ENCODE measurements at places on chromosomes 6 and 20.

DNA sequence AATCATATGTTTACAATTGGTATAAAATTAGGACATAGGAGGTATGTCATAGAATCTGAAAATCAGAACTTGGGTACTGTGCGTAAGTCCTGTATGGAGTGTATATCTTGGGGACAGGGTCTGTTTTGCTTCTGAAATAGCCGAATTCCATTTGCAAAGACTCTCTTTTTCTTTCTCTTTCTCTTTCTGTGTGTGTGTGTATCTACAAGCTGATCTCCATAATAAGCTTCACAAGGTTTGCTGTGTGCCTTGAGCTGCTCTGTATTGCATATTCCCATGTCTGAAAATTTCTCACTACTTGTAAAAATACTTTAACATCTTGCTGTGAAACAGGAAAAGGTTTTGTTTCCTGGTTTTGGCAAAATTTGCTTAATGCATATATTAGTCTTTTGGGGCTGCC is 29.5 kb downstream of the STX11 start:
- no peak for DNase-seq

- peak; percentile 54 for DNase-seq
Observed at GRCh38 chr20:41734506-41734945, 116.3 kb upstream of the CHD6 start.

DNA sequence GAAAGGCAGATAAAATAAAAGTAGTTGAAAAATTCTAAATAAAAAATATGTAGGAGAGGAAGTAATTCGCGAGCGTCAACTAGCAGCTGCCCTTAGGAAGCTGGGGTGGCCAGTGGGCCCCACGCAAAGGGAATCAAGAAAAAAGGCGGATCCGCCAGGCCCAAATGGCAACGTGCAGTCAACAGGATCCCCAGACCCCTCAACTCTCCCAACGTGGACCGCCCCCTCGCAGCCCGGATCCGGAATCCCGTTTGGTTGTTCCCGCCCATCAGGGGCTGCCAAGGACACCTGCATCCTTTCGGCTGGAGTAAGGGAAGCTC is 296 bp downstream of the DZANK1 start:
- DNase-seq: no peak

- no peak for DNase-seq
Observed at GRCh38 chr20:1815502-1816085, 79.6 kb upstream of the SIRPA start.

- no peak for DNase-seq
Observed at GRCh38 chr6:142452993-142453392, 151.2 kb downstream of the ADGRG6 start.

- DNase-seq: no peak
Observed at GRCh38 chr6:166582258-166582657, 4.2 kb downstream of the RAMACL start.

- DNase-seq: peak; percentile 70
Observed at GRCh38 chr6:135880066-135880972, 28.8 kb downstream of the PDE7B start.

DNA sequence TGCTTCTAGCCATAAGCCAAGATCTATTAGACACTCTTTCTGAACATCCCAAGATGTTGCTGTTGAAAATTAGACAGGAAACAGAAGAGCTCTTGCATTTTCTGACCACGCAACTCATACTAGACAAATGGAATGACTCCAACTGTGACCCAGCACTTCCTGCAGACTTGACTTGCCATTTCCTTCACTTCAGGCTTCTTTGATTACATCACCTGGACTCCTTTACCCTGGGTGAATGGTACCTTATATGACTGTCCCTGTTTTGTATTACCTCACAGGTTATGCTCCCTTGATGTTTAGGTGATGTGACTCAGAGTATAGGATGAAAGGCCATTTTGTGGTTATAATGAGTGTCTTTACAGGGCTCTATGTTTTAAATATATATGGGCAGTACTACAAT is 236.1 kb downstream of the BMP2 start:
- DNase-seq: peak; percentile 2

GRCh38 chr6:82217018-82217586 is 30.4 kb downstream of the IBTK start:
- no peak for DNase-seq

DNA sequence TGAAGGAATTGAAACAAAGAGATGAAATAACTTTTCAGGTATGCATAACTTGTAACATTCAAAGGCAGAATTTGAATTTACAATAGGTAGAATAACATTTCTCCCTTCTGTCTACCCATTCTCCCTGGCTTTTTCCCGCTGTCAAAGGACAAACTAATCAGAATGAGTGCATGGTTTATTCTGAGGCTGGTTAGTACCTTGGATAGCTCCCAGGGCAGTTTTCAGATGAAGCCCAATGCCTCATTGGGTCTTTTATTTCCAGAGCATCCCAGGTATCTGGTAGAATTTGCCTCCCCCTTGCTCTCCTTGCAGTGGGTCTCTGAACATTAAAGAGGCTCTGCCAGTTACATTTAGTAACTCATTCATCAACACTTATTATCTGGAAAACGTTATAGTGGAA is 665.5 kb downstream of the BCKDHB start:
- no peak for DNase-seq

DNA sequence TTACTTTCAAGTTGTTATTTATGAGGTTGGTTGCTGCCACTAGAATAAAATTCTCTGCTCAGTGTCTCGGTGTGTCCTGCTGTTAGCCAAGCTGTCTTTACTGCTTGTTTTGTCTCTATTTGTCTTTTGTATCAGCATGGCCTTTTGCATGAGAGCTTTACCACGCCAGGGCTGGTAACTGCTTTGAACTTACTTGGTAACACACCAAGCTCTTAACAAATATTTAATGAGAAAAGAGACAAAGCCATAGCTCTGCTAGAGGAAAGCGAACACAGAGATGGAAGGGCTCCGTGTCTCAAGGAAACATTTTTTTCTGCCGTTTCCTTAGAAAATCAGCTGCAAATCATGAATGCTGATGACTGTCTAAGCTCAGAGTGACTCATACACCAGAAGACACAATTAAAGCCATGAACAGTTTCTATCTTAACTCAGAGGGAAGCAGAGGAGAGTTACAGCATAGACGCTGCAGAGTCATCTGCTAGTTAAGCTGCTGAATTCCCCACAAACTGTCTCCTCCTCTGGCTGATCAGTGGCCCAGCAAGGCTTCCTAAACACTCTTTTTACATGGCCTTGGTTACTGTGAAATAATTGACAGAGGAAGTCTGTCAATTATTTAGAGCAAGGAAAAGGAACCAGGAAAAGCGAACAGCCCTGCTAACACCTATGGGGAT is 44.8 kb downstream of the AGPAT4 start:
- DNase-seq: peak; percentile 53

DNA sequence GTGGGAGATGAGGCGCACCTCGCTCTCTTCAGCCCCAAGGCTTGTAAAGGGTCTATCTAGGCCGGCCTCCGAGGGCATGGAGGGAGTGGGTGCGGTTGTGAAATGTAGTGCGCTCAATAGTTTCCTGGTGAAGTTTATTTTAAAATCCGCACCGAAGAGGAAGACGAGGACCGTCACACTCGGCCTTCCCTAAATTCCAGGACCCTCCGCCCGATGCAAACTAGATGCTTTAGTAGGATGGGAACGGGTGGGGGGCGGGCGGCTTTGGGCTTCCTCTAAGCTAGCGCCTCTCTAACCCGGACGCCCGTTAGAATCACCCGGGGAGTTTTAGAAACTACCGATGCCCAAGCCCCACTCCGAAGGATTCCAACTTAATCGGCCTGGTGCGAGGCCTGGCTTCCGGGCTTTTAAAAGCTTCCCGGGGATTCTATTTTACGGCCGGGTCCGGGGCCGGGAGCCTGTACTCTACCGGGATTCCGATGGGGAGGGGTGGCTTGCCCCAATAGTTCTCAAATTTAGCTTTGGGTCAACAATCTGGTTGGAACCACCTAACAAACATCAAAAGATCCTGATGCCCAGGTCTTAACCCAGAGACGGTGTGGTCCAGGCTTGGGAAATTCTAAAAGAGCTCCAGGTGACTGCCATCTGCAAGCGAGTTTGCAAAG is 548 bp upstream of the BCAS4 start:
- no peak for DNase-seq

- DNase-seq: no peak
Observed at GRCh38 chr6:27383481-27383880, 5.1 kb upstream of the ZNF391 start.

GRCh38 chr20:32798046-32798981 is 21.4 kb upstream of the MAPRE1 start:
- DNase-seq: no peak

- no peak for DNase-seq
Observed at GRCh38 chr6:152089992-152090391, 282.5 kb downstream of the ESR1 start.

Measured in activated CD4-positive, alpha-beta T cell treated with anti-CD3 and anti-CD28 coated beads, Interleukin-2, Interleukin-4, amounts not matched to agents 100 ng/mL and 50 ng/mL, durations not matched to agents 16 hours and 8 hours (primary cell).